ENCODE measurements at places on chromosomes 6 and 20. TPM values are rescaled to one million over a fixed set of nuclear protein-coding genes. Genes with fewer than 3 reads are reported as not detected.

GRCh38 chr20:61931476-61932198 lies 134.0 kb downstream of the TAF4 start:
- no peak for DNase-seq

DNA sequence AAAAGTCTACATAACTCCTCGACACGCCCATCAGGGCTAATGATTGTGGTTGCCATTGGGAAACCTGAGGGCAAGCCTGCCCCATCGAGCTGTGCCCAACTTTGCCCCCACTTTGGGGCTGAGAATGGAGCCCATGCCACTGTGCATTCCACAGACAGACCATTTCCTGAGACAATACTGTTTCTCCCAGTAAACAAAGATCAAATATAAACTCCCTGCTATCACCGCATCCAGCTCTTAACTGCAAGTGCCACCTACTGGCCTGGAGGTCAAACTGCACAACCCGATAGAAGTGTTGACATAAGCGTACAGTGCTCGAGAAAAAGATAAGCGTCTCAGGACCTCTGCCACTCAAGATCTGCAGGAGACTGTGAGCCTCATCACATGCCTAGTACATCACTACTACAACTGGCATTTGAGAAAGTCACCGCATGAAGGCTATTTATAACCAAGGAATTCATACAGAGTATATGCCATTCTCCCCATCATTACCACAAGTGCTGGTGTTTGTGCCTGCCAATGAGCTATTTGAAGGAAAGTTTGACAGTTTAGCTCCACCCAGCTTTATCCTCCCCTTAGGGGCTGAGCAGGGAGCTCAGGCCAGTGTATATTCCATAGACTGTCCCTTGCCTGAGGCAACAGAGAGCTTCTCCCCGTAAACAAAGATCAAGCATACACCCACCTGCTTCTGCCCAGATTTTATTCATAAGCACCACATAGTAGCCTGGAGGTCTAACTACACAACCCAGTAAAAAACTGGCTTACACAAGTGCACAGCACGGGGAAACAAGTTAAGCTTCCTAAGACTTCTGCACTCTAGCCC lies 4.5 kb upstream of the DEFB126 start:
- no peak for DNase-seq

DNA sequence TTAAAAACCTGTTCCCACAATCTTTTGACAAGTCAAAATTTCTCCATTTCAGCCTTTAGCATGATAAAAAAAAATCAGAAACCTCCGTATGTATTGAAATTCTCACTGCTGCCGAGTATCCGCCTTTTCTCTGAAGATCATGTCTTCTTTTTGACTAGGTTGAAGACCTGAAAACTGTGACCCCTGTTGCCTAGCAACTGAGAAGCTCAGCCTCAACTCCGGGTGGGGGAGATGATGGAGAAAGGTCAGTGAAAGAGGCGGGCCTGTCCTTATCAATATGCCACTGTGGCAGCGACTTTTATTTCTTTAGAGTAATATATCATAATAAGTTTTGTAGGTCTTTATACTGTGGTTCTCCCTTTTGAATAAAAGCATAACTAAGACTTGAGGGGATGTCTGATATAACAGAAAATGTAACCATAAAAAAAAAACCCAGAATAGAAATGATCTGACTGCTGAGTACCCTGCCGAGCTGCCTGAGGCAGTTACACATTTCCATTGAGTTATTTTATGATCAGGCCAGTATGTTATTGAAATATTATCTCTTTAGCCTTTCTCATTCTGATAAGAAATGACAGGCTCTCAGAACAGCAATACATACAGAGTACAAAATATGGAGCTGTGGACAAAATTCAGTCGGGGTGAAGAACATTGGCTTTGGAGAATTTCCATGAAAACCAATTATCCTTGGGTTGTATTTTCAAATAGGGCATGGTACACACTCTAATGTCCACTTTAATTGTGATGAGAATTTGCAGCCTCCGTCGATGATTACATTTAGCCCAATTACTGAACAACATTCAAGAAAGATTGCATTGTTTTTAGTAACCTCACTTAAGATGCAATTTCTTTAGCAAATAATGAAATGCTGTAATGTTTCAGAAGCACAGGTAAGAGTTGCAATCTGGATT lies 136.7 kb upstream of the EEF1E1 start:
- DNase-seq = no peak

DNA sequence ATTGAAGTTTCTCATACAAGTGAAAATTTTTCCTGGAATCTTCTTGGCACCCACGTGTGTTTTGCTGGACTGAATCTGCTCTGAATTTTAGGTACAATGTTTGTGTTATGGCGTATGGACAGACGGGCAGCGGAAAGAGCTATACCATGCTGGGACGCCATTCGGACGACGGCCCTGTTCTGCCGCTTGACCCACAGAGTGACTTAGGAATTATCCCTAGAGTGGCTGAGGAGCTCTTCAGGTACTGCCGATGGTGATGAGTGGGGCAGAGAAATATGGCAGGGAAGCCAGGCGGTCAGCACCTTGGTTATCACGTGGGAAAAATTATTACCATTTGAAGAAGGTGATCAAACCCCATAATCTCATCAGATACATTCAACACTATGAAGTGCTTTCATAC lies 36.3 kb downstream of the KIF25 start:
- no peak for DNase-seq

DNA sequence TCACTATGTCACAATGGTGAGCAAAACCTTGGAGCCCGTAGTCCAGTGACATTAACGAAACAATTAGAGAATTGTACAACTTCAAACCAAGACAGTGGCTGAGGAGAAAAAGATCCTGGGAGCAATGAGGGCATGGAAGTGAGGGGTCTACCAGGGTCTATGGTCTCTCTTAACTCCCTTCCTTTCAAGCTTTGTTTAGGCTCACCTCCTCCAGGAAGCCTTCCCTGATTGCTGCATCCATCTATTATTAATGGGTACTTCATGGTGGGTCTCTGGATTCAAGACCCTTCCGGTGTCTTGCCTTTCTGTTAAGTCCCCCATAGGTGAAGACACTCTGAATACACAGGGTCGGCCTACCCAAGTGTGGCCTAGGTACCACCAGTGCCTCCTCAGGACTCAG lies 38.1 kb upstream of the MLN start:
- no peak for DNase-seq

- DNase-seq = no peak
Observed at GRCh38 chr6:156822747-156823206, 45.6 kb downstream of the ARID1B start.

Gene SMOC2
- 98.2 TPM for total RNA-seq

Gene BPIFB1
- not detected for total RNA-seq

Gene WFDC10B
- not detected for total RNA-seq

Gene LPA
- 0.62 TPM for total RNA-seq

Gene RAB5IF
- 19.7 TPM for total RNA-seq

Gene SLC22A7
- not detected for total RNA-seq

Gene TSPO2
- total RNA-seq = not detected

Gene MYLIP
- total RNA-seq = 68.5 TPM

Gene POPDC3
- 0.35 TPM for total RNA-seq

Data from uterus (tissue), 4 donors.